ENCODE measurements at places on chromosomes 5 and 9. TPM values are rescaled to one million over a fixed set of nuclear protein-coding genes. Genes with fewer than 3 reads are reported as not detected.

Gene ERMP1
- 10.2 TPM for total RNA-seq

Gene SCGB3A2
- total RNA-seq: not detected

Gene PLAC8L1
- not detected for total RNA-seq

Gene BRIX1
- total RNA-seq: 40.1 TPM

Gene PCDHGB1
- total RNA-seq: 1.7 TPM

Gene MYMK
- total RNA-seq: not detected

Gene PAM
- total RNA-seq: 109 TPM

Gene PAPPA
- total RNA-seq: 15.5 TPM

Gene LHX3
- total RNA-seq: not detected

Gene FBXL7
- 4.4 TPM for total RNA-seq

Gene ADAMTSL1
- 0.62 TPM for total RNA-seq

DNA sequence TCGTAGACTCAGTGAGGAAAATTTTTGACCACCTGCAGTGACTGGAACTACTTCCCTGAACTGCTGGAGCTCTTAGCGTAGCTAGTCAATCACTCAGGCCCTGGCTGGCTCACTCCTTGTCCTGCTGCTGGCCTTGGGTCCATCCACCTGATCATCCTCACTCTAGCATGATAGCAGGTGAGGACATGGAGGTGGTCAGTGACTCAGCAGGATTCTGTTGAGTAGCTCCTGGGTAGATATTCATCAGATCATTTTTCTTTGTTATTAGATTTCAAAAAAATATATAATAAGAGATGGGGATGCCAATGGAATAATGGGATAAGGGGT lies 25.0 kb upstream of the SEMA4D start:
- no peak for DNase-seq

DNA sequence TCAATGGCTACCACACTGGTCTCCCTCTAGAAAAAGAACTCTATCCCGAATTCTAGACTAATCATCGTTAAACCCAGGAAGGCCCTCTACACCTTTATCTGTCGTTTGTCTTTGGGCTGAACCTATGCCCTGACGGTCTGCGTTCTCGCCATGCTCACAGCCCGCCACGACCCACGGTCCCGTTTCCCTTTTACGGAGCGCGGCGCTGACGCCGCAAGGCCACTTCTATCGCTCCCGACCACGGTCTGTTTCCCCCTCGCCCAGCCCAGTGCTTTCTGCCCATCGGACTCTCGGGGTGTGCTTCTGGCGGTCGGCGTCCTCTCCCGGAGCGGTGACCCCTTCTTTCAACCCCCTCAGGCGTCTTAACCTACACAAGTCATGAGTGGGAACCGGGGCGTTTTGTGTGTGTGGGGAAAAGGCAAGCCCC lies 974 bp downstream of the C9orf40 start:
- no peak for DNase-seq

DNA sequence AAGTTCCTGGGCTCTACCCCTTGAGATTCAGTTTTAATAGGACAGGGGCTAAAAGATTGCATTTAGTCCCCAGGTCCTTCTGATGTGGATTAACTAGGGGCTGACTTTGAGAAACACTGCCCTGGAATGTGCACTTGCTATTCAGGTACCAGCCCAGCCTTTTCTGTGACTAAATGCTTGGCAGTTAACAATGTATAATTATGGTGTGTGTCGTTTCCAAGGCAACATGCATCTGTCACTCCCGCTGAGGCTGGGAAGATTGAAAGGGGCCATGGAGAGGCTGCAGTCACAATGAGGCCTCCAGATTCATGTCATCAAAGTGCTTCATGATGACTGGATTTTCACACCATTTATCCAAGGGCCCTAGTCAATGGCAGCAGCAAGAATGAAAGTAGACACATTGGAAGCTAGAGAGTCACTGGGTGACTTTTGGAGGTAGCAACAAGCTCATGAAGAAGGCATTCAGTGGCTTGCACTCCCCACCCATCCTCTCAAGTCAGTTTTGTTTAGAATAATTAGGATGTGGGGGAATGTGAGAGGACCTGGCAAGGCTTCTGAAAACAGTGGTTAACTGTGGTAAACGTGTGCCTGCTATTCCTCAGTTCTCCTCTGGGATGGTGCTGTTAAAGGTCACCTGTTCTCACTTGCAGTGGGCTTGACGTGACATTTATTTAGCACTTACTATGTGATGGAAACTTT lies 28.3 kb downstream of the RAI14 start:
- DNase-seq: peak; percentile 92

DNA sequence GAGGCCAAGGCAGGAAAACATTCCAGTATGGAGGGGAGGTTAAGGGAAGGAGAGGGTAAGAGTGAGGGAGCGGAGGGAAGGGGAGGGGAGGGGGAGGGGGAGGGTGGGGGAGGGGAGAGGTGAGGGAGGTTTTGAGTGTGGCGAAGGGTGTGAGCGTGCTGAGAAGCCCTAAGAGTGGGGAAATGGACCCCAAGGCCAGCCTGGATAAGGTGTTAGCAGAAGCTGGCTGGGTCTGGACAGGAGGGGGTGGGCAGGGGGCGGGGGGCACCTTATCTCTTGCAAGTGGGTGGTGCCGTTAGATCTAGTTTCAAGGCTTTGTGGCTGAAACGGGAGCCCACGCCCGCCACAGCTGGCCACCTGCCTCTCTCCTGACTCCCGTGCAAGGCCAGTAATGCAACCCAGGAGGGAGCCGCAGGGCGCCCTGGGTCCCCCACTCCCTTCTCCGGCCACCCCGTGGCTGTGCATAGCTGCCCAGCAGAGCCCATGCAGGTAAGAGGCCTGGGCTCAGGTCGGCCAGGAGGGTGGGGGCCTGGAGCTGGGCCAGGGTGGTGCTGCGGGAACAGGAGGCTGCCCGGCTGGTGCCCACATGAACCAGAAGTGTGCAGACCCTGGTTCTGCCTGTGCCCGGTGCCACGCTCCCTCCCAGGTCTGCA lies 677 bp downstream of the RNF224 start:
- DNase-seq: no peak

GRCh38 chr9:121222524-121223171 lies 21.0 kb upstream of the RAB14 start:
- DNase-seq: no peak

DNA sequence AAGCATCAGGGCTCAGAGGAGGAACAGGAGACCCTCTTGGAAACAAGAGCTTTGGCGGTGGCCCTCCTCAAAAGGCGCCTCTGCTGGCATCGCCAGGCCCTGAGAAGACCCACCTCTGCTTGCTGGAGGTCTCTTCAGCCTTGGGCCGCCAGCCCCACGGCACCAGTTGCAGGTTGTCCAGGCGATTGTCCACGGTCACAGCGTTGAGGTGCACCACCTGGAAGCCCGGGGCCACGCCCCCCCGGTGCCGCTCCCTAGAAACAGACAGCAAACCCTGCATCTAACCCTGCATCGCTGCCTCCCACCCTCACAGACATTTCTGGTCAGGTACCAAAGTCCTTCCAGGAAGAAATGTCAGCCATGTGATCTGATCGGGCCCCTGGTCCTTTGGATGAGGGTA lies 3.5 kb downstream of the ZMYND19 start:
- DNase-seq: no peak

- no peak for DNase-seq
These were observed 177.5 kb upstream of the S1PR3 start for GRCh38 chr9:88813638-88814209.

GRCh38 chr5:142070734-142071133 lies 37.8 kb upstream of the NDFIP1 start:
- DNase-seq: no peak

GRCh38 chr5:57157131-57157530 lies 16.7 kb upstream of the GPBP1 start:
- no peak for DNase-seq

GRCh38 chr5:115859378-115859777 lies 17.6 kb downstream of the AP3S1 start:
- DNase-seq: no peak

DNA sequence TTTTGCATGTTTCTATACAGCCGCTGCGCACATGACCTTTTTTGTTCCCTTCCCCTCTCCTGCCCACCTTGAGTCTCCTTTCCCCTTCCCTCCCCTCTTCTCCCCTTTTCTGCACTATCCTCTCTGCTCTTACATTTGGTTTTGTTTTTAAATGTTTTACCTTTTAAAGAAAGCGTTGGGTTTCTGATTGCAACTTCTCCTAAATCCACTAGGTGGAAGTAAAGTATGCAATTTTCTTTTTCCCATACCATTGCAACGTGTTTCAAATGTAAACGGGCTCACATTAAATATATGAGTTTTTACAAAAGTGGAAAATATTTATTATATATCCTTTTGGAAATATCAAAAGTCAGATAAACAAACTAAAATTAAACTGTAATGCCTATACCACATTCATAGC lies 500.9 kb downstream of the DIRAS2 start:
- no peak for DNase-seq

- no peak for DNase-seq
These were observed 27.3 kb downstream of the SLC31A2 start for GRCh38 chr9:113178087-113178486.

DNA sequence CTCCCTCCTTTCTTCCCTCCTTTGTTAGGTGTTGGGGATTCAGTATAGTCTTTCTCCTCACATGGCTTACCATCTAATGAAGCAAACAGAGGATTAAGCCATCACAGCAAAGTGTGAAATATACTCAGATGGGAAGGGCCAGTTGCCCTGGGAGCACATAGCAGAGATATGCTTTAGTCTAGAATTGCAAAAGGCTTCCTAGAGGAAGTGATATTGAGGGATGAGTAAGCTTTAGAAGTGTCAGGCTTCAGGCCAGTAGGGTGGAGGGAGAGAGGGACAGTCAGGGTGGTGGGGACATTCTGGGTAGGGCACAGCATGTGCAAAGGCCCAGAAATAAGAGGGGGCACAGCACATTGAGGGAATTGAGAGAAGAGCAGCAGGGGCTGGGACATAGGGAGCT lies 46.2 kb upstream of the GLRA1 start:
- DNase-seq: no peak

DNA sequence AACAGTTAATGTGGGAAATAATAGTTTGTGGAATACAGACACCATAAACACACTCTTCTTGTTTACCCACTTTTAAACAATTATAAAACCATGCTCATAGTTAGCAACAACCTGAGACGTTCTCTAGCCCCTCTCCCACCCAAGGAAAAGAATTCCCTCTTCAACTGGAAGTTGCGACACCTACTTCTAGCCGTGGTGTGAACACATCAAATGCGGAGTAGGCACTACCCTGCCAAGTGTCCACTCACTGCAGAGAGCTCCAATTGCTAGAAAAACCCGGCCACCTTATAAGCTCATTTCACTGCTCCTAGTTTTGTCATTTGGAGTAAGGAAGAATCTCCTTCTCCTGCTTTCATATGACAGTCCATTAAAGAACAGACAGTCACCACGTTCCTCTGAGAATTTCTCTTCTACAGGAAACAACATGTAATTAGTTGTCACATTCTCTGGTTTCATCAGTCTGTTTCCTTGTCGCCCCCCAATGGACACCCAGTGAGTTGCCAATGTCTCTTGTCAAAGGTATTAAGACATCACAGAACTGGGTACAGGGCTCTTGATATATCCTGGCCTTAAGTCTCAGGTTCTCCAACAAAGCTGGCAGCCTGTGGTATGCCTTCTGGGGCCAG lies 47.3 kb downstream of the PRLR start:
- no peak for DNase-seq

- no peak for DNase-seq
These were observed 22.7 kb downstream of the RCL1 start for GRCh38 chr9:4815381-4815956.

GRCh38 chr9:123863164-123863855 lies 66.6 kb downstream of the DENND1A start:
- no peak for DNase-seq

- DNase-seq: peak; percentile 85
These were observed 183.0 kb upstream of the FTMT start for GRCh38 chr5:121668635-121669034.

DNA sequence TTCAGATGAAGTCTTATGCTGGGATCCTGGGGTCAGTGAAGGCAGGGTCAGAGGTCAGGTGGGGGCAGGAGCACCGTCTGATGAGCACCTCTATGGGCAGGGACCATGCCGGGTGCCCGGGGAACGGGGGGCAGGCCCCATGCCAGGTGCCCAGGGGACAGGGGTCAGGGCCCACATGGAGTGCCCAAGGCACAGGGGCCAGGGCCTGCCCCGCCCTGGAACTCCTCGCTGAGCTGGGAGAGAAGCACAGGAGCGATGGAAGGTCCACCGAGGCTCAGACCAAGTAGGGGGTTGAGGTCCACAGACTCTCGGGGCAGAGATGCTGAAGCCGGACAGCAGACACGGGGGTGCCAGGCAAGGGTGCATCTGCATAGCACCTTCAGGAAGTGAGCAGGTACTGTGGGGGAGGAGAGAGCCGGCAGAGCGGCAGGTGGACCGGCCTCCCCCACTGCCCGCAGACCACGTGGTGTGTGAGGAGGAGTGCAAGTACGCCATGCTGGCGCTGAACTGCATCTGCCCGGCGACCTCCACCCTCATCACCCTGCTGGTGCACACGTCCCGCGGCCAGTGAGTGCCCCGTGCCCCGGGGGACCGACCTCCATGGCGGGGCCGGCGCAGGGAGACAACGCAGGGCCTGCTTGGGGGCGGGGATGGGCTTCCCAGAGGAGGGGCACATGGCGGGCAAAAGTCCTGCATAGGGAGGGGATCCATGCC lies 67.7 kb downstream of the KCNT1 start:
- no peak for DNase-seq

GRCh38 chr5:171596391-171596878 lies 177.0 kb downstream of the FGF18 start:
- DNase-seq: no peak

- no peak for DNase-seq
These were observed 101.4 kb upstream of the FSTL4 start for GRCh38 chr5:133713751-133714150.

DNA sequence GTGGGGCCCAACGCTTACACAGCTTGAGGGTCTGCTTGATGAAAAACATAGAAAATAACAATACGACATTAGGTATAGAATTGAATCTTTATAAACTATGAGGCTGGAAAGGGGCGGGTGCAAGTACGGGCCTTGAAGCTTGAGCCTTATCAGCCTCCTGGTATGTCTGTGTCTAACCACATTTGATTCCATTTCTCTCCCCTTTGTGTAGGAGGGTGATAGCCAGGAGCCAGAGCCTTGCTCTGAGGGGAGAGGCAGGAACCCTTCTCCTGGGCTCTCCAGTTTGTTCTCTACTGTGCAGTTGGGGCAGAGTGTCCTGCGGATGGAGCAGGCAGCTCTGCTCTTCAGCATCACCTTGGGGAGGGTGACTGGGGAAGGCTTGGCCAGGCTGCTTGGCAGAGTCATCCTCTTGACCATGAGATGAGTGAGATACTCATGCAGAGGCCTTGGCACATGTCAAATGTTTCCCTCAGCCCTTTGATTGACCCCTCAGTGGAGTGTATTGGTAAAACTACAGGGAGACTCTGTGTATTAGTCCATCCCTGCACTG lies 153.5 kb downstream of the SEMA6A start:
- no peak for DNase-seq

DNA sequence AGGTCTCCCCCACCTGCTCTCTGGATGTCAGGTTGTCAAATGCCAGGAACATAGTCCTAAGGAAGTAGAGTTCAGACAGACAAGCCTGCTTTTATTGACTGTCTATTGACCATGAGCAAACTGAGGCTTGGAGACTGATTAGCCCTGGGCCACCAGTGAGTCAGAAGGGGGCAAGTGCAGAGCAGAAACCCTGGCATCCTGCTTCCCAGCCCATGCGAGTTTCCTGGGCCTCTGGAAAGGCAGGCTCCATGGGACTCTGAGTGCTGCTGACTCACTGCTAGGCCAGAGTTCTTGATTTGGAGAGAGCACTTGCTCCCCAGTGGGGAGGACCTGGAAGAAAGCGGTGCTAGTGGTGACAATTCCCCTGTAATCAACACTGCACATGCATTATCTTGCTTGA lies 2.8 kb upstream of the HBEGF start:
- no peak for DNase-seq
